ENCODE measurements at places on chromosomes 6 and 20.

- no peak for DNase-seq
Observed at GRCh38 chr6:27562027-27562410, 89.1 kb upstream of the ZNF184 start.

DNA sequence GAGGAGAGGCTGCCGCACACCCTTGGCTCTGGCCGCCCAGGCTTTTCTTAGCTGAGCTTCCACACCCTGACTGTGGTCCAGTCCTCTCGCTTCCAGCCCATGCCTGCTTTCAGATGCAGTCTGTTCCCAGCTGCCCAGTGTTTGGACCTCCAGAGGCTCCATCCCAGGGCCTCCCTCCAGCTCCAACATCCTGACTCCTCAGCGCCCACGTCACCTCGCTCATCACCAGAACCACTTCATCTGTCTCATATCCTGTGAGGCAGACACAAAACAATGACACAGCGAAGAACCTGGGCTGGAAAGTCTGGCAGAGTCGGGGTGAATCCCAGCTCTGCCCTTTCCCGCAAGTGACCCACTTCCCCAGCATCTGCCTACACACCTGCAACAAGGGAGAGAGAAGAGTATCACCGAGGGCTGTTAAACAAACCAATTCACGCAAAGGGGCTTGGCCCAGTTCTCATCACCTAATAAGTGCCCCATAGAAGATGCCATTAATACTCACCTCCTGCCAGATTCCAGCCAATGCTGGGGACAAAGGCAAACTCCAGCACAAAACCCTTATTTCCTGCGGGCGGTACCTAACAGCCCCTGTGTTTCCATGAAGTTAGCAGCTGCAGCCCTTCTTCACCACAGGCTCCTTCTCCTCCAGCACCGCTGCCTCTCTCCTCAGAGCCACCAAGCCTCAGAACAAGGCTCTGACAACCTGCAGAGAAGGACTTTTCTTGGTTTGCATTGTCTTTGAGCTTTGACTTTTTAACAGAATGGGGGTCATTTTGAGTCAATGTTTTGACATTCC, 133.4 kb upstream of the CDH4 start:
- no peak for DNase-seq

DNA sequence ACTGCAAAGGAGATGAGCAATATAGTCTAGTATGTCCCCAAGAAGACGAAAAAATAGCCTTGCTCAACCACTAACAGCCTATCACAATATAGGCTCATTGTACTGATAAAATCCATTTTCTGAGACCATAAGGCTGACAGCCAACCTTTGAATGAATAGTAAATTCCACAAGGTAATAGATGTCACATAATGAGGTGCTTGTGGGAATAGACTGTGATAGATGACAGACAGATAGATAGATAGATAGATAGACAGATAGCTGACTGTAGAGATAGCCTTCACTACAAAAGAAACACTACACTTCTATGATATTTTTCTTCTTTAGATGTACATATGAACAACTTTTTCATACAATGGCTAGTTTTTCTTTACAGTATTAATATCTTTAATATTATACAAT, 760.3 kb upstream of the NRSN1 start:
- no peak for DNase-seq

GRCh38 chr6:150639823-150640331, 40.2 kb downstream of the PLEKHG1 start:
- DNase-seq: no peak

DNA sequence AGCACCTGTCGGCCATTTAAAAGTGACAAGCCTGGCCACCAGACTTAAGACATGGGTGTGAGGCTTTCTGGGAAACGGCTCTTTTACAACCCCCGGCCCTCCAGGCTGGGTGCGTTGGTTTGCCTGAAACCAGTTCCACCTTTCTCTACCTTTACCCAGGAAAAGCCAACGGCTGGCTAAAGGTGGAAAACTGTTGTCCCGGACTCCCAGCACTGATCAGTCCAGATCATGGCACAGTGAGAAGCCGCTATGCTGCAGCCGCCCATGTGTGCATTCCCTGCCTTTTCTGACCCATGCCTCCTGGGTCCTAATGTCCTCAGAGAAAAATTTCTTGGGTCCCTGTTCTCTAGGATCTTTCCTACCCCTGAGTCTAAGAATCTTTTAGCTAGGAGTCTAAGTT, 655.7 kb upstream of the HS3ST5 start:
- DNase-seq: no peak

GRCh38 chr6:43817192-43817591, 47.2 kb downstream of the VEGFA start:
- DNase-seq: no peak

- no peak for DNase-seq
Observed at GRCh38 chr6:43318011-43318410, 9.4 kb upstream of the CRIP3 start.

- no peak for DNase-seq
Observed at GRCh38 chr20:9145142-9145541, 76.3 kb downstream of the PLCB4 start.

- no peak for DNase-seq
Observed at GRCh38 chr6:157768304-157768703, 54.7 kb upstream of the SNX9 start.

DNA sequence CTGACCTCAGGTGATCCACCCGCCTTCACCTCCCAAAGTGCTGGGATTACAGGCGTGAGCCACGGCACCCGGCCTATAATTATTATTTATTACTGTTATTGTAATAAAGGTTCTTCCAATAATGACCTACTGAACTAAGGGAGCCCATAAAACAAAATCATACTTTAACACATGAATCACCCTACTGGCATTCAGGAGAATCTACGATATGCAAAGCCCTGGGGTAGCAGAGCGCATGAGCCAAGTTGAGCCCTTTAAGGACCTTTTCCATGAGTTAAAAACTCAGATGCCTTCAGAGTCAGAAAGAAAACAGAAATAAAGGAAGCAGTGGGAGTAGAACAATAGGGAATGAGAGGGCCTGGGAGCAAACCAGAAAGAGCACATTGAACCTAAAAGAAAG, 41.5 kb downstream of the SNRPB start:
- no peak for DNase-seq

GRCh38 chr6:166245148-166245547, 63.0 kb downstream of the PRR18 start:
- no peak for DNase-seq

DNA sequence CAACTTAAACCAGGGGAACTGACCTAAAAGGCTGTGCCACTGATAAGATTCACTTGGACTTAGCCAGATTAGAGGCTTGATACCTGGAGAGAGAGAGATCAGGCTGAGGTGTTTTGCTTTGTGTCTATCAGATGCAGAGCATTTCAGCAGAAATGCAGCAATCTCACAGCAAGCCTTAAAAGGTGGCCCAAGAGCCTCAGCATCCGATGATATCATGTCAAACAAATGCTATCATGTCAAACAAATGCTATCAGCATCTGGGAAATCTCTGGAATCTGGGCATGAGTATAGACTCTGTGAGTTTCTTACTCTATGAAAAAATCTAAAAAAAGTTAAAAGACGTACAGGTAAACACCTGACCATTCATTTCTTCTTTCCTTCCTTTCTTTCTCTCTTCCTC, 718.9 kb downstream of the EYS start:
- DNase-seq: no peak

DNA sequence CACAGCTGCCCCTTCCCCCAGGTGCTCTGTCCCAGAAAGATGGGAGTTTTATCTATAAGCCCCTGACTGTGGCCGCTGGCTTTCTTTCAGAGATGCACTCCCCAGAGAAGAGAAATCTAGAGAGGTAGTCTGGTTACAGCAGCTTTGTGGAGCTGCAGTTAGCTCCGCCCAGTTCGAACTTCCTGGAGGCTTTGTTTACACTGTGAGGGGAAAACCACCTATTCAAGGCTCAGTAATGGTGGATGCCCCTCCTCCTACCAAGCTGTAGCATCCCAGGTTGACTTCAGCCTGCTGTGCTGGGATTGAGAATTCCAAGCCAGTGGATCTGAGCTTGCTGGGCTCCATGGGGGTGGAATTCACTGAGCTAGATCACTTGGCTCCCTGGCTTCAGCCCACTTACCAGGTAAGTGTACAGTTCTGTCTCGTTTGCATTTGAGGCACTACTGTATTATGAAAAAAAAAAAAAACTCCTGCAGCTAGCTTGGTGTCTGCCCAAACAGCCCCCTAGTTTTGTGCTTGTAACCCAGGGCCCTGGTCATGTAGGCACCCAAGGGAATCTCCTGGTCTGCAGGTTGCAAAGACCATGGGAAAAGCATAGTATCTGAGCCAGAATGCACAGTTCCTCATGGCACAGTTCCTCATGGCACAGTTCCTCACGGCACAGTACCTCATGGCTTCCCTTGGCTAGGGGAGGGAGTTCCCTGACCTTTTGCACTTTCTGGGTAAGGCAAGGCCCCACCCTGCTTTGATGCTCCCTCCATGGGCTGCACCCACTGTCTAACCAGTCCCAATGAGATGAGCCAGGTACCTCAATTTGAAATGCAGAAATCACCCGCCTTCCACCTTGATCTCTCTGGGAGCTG, 275.0 kb downstream of the CENPW start:
- no peak for DNase-seq

- DNase-seq: no peak
Observed at GRCh38 chr6:56756791-56757587, 114.3 kb upstream of the DST start.

DNA sequence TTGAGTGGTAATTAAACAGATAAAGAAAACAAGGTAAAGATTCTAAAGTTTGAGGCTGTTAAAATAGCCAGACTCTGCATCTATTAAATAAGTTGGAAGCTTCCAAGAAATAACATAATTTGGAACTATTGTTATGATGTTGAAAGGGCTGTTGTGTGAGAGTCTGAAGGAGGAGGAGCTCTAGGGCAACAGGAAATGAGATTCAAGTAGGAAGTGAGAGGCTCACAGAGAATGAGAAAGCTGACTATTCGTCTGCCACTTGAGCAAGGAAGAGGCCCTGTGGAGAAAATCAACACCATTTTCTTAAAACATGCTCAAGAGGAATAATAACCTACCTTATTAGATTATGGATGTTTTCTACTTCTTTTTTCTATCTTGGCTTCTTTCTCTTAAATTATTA, 185.2 kb downstream of the SLC24A3 start:
- DNase-seq: no peak

GRCh38 chr6:78476561-78476960, 390.8 kb upstream of the IRAK1BP1 start:
- DNase-seq: no peak

DNA sequence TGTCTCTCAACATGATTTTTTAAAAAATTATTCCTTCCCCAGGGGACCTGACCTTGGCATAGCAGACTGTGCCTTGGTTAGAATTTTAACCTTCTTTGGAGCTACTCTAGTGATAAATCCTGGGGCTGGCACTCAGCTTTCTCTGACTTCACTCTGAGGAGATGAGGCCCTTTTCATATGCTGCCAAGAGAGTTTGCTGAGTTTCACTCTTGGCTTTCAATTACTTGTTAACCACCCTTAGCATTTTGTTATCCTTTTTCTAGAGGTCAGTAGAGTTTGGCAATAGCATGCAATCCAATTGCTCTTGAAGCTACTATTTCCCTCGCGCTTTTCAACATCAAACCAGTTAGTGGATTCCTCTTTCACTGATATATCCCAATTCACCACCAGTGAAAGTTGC, 920.3 kb downstream of the EYS start:
- DNase-seq: no peak

GRCh38 chr20:18431206-18431605, 35.6 kb downstream of the DZANK1 start:
- no peak for DNase-seq

DNA sequence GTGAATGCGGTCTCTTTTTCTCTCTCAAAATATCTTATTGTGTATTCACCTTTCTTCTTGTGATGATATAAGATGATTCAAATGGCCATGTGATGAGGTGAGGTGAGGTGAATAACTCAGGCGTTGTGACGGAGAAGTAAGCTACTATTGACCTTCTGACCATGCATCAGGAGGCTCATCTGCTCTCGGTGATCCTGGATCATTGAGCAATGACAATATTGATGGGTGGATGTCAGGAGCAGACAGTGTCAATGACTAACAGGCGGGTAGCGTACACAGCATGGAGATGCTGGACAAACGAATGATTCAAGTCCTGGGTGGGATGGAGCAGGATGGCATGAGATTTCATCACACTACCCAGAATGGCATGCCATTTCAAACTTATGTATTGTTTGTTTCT, 119.6 kb downstream of the PXDC1 start:
- no peak for DNase-seq
